EL (cell line): ENCODE measurements at places on chromosomes 11 and 22.
A peak's percentile ranks its signal among the peaks of the same experiment; 100 is the strongest.

DNA sequence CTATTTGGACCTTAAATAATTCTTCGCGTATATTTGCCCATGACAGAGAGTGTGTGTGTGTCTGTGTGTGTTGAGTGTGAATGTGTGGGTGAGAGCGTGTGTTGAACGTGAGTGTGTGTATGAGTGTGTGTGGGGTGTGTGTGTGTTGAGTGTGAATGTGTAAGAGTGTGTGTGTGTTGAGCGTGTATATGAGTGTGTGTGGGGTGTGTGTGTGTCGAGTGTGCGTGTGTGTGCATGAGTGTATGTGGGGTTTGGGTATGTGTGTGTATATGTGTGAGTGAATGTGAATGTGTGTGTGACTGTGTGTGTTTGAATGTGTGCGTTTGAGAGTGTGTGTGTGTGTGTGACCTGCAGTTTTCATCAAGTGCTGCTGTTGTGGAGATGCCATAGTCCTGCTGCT is 26.8 kb downstream of the GAL start:
- no peak for DNase-seq

DNA sequence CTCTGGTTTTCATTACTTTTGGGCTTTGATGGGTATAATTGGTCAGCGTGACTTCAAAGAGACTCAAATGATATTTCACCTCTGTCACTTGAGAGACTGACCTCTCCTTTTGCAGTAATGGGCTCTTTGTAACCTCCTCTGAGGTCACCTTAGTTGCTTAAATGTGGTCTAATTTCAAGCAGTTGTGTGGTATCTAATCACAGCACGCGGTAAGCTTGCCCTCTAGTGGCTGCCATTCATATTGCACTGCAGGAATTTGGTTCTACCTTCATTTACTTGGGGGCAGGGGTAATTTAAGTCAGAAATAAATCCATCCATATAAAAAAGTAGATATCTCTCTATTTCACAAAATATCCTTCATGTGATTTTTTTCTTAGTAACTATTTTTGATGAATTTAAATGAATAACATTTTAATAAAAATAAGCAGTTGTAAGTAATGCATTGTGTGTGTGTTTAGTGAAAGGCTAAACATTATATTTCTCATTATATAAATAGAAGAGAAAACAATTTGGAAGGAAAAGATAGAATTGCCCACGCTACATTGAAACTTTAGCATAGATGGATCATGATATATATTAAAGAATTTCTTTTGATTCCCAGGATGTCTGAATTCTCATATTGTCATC is 55.0 kb upstream of the ANO3 start:
- peak; percentile 49 for DNase-seq

DNA sequence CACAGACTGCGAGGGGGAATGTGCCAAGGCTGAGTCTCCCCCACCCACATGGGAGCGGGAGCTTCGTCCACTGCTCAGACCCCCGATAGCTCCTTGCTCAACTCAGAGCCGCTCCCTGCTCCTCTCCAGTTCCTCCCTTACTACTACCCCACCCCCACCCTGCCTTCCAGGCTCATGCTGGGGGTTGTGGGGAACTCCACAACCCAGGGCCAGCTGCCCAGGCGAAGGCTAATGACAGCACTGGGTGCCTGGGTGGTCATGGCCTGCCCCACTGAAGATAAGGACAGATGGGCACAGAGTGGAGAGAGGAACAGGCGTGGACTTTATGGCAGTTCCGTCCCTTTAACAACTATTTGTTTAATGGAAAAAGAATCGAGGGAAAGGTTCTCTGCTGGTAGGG is 73.7 kb downstream of the PDE2A start:
- DNase-seq, result no peak

DNA sequence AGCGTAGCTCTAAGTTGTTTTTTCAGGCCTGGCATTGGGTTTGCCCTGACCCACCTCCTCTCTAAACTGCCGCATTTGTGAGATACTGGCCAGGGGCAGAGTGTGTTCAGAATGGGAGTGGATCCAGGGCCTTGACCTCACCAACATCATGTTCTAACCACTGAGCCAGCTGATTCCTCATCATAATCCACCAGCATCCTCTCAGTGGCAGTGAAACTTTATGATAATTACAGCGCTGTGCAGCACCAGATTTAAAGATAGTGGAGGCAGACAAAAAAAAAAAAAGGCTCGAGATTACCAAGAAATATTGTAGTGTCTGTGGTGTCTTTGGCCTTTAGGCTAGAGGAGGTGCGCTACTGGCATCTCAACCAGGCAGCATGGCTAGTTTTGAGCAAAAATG is 53.0 kb downstream of the KREMEN1 start:
- no peak for DNase-seq

GRCh38 chr22:35473971-35474370 is 66.7 kb upstream of the RASD2 start:
- no peak for DNase-seq

GRCh38 chr11:66226101-66226500 is 42.3 kb upstream of the RAB1B start:
- DNase-seq, result no peak

- peak; percentile 32 for DNase-seq
These were observed 2.4 kb upstream of the ASCC2 start for GRCh38 chr22:29840498-29840897.

GRCh38 chr22:19880786-19881569 is 26.3 kb upstream of the GNB1L start:
- peak; percentile 99 for DNase-seq

GRCh38 chr11:103055221-103055890 is 36.6 kb downstream of the DCUN1D5 start:
- DNase-seq, result peak; percentile 52

DNA sequence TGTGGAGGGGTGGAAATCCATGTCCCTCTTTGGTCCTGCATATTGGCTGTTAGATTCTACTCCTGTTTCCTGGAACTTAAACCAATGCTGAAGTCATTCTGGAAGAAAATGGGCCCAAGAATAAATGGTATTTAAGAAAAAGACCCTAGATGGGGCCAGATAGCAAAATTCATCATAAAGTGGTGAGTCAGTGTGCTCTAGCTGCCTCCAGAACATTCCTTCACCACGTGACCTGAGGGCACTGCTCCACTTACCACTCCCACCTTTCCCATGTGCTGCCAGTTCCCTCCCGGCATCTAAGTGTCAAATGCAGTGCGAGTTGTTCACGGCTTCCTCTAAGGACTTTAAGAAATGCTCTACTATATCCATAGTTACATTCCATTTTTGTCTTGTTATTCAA is 30.9 kb upstream of the NAP1L4 start:
- peak; percentile 69 for DNase-seq

DNA sequence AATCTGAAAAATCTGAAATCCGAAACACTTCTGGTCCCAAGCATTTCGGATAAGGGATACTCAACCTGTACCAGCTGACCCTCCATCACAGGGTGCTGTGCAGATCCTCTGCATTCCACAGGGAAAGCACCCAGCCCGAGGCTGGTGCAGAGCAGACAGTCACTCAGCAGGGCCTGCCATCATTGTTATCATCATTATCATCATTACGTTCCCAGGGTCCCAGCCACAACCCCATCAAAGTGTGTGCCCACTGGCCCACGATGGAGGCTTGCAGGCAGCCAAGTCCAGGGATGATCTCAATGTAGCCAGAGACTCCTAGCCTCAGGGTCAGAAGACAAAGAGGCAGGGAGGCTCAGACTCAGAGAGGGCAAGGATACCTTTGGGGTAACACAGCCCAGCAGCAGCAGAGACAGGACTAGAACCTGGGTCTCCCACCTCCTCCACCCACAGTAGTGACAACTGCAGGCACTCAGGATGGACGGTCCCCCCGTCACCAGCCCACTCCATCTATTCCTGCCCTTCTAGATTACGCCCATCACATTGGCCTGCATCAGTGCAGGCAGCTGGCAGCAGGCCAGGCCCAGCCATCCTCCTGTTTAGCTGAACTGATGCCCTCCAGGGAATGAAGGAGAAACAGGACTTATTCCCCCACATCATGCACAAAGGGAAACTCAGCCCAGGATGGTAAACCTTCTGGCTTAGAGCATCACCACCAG is 10.3 kb downstream of the GAL3ST1 start:
- DNase-seq, result no peak

- no peak for DNase-seq
These were observed 9.3 kb downstream of the CARD18 start for GRCh38 chr11:105130189-105130813.

DNA sequence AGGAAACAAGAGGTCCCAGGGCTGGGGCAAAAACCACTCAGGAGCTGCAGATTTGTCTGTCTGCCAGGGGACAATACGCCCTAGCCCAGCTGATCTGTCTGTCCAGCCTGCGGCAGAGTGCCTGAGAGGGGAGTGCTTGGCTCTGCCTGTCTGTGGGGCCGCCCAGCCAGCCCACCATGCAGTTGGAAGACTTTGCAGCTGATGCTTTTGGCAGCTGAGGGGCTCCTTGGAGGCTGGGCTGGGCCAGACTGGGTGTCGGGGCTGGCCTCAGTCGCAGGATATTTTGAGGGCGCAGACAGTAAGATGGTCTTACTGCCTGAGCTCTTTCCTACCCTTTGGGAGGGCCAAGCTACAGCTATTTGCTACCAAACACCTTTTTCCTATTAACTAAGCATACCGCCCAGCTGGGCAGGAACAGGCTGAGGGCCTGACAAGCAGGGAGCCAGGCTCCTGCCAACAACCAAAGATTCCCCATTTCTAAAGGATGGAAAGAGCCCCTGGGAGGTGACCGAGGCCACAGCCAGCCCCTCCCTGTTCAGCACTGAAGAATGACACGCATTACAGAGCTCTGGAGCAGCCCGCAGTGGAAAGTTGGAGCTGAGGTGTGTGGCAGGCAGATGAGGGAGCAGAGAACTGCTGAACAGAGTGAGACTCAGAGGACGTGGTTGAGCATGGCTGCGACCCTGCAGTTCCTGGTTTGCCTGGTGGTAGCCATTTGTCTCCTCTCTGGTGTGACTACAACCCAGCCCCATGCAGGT is at the start of gene FAM180B:
Gene FAM180B, plus strand, starts transcription at position 581 of the 758 bp plus-strand sequence. Its CDS starts 91 bp downstream, at position 672.
- DNase-seq, result no peak

DNA sequence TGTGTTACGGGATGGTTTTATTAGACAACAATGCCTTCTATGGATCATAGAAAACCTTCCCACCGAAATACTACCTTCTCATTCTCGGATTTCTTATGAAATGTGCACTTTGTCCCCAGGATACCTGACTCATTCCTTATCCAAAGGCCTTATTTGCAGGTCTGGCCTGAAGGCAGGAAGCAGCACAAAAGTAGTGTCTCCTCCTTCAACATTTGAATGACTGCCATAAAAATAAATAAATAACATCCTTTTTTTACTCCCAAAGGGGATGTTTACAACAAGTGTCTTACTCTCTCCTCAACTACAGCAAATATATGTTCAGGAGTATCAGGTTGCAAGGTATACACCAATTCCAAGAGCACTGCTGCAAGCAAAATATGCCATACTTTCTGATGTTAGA is 41.6 kb upstream of the PAK1 start:
- no peak for DNase-seq

DNA sequence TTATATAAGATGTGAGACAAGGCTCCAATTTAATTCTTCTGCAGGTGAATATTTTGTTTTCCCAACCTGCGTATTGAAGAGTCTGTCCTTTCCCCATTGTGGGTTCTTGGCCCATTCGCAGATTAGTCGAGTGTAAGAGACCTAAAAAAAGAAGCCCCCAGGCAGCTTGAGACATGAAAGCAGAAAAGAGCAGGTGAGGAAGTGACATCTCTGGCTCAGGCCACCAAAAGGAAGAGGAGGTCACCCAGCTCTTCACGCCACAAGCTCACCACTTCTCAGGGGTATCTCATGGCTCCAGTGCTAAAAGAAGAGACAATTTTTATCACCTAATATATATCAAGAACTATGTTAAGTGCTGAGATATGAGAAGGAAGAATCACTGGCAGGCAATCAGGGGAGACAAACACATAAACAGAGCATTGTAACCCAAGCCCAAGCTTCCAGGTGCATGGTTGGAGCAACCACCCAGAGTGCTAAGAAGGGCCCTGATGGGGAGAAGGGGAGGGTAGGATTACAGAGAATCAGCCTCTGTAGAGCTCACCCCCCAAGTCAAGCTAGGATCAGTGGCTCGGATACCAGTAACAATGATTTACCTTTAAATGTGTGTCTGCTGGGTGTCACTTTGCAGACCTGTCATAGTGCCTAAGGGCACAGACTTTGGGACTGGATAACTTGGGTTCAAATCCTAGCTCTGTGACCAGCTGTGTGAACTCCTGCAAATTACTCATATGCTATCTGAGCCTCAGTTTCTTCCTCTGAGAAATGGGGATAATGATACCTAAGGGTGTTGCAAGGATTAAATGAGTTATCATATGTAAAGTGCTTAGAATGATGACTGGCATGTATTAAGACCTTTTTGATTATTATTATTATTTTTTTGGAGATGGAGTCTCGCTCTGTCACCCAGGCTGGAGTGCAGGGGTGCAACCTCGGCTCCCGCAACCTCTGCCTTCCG is 39.2 kb downstream of the MCHR1 start:
- DNase-seq, result no peak

GRCh38 chr11:90908074-90908473 is 685.2 kb upstream of the CHORDC1 start:
- DNase-seq, result no peak

DNA sequence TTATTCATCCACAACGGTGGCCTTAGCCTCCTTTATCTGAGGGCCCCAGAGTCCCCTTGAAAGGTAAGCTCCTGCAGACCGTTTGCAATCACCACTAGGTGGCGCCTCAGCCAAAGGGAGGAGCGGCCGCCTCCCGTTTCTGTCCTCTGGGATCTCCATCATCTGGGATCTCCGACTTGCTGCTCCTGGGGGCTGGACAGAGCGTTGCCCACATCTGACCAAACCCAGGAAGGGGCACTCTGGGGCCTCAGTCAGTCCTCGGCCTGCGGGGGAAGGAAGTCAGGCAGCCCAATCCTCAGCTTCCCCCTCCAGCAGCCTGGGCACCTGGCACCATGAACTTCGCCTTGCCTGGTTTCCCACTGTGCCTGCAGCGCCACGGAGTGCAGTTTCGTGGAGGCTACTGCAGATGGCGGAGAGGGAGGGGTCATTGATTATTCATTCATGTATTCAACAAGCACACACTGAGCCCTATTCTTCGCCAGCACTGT is 23.5 kb downstream of the TP53I11 start:
- peak; percentile 61 for DNase-seq

GRCh38 chr11:83970061-83970671 is 684.0 kb upstream of the CCDC90B start:
- DNase-seq, result no peak

DNA sequence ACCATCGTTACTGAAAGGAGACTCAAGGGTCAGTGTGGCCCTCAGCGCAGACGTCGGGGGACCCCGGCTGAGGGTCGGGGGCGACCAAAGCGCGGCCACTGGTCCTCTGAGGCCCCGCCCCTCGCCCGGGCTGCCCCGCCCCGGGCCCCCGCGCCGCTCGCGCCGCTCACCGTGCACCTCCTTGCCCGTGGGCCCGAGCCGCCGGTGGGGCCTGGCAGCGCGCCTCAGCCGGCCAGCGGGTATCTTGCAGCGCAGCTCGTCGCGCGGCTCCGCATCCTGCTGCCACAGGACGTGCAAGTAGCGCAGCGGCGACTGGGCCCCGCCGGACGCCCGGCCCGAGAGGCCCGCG is 419 bp downstream of the ANKRD54 start:
- DNase-seq, result no peak

- DNase-seq, result peak; percentile 55
These were observed 39.8 kb downstream of the IL18BP start for GRCh38 chr11:72038491-72038890.

- no peak for DNase-seq
These were observed 91.5 kb downstream of the MIAT start for GRCh38 chr22:26748845-26749244.
